ENCODE measurements at places on chromosomes 16 and 17.
A peak's percentile ranks its signal among the peaks of the same experiment; 100 is the strongest.

GRCh38 chr17:42403150-42403549, 14.9 kb upstream of the STAT3 start:
- no peak for DNase-seq

DNA sequence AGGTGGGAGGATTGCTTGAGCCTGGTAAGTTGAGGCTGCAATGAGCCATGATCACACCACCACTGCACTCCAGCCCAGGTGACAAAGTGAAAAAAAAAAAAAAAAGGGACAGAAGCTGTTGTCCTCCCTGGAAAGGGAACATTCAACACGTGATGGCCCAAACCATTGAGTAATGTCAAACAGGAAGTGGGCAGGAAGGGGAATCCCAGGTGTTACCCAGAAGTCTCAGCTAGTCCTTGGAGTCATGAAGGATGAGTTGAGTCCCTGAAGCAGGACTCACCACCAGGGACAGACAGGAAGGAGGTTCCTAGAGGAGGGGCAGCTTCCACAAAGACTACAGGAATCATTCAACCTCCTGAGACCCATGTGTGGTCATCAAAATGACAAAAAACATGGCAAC, 19.8 kb upstream of the CMIP start:
- no peak for DNase-seq

- no peak for DNase-seq
These were observed 130.1 kb upstream of the SEC14L1 start for GRCh38 chr17:77010667-77011066.

DNA sequence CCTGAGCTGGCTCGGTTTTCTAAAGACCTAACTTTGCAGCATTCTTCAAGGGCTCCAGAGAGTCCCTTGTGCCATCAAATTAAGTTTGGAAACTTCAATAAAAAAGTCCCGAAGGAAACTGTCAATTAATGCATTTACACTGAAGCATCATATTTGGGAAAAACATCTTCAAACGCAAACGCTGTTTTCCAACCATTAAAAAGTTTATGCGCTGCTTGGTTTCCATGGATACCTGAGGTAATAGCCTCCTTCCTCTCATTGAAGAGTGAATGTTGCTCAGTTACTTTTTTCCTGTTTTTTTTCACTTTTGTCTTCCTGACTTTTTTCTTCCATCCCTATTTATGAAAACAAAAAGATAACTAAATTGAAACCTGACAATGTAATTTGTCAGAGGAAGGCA, 399.1 kb downstream of the MAF start:
- DNase-seq = no peak

DNA sequence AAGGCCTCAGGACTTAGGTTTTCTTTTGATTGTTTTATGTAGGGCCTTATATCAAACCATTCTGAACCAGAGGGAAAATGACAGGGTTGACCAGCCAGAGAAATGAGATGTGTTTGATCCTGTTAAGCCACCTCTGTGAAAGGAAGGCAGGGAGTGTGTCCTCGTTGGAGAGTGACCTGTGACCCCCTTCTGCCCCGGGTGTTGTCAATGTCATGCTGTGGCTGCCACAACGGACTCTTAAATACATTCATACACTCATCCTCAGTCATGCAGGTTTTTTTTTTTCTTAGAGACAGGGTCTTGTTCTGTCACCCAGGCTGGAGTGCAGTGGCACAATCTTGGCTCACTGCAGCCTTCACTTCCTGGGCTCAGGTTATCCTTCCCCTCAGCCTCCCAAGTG, 6.1 kb downstream of the MYCBPAP start:
- DNase-seq = no peak

- no peak for DNase-seq
These were observed 11.2 kb downstream of the FBXO39 start for GRCh38 chr17:6787081-6787693.

GRCh38 chr17:55527540-55528118, 16.4 kb upstream of the SMIM36 start:
- DNase-seq = no peak

GRCh38 chr16:15899538-15900100, 11.2 kb upstream of the CEP20 start:
- peak; percentile 59 for DNase-seq

DNA sequence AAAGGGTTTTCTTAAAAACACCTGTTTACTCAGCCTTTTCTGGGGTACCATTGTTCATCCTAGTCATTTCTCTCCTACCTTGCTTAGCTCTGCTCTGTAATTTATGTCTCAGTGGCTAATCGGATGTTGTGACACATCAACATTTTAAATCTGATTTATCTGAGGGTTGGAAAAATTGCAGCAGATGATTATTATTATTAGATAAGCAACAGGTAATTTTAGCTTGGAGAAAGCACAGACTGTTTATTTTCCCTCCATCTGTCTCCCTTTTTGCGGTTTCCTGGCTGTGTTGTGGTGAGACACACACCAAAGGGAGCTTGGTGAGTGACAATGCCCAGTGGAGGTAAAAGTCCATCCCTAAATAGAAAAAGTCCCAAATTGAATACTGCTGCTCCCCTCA, 389.9 kb downstream of the UTP18 start:
- no peak for DNase-seq

GRCh38 chr17:30927756-30928155, 6.0 kb downstream of the ADAP2 start:
- DNase-seq = no peak

GRCh38 chr17:76546556-76547182, 6.8 kb downstream of the PRCD start:
- no peak for DNase-seq

DNA sequence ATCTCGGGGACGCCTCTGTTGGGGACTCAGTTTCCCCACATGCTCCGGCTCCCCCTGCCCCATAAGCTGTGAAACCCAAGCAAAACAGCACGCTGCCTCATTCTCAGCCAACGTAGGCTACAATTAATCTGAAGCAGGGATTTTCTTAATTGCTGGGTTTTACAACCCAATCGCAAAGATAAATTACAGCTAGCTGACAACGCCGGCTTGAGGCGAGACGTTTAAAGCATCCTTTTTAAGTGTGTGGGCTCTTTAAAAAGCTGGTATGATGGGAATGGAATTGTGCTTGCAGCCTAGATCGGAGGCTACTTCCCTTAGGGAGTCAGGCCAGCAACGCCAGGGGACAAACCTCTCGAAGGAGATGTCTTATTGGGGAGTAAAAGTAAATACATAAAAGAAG, 185.3 kb downstream of the ZNF423 start:
- no peak for DNase-seq

DNA sequence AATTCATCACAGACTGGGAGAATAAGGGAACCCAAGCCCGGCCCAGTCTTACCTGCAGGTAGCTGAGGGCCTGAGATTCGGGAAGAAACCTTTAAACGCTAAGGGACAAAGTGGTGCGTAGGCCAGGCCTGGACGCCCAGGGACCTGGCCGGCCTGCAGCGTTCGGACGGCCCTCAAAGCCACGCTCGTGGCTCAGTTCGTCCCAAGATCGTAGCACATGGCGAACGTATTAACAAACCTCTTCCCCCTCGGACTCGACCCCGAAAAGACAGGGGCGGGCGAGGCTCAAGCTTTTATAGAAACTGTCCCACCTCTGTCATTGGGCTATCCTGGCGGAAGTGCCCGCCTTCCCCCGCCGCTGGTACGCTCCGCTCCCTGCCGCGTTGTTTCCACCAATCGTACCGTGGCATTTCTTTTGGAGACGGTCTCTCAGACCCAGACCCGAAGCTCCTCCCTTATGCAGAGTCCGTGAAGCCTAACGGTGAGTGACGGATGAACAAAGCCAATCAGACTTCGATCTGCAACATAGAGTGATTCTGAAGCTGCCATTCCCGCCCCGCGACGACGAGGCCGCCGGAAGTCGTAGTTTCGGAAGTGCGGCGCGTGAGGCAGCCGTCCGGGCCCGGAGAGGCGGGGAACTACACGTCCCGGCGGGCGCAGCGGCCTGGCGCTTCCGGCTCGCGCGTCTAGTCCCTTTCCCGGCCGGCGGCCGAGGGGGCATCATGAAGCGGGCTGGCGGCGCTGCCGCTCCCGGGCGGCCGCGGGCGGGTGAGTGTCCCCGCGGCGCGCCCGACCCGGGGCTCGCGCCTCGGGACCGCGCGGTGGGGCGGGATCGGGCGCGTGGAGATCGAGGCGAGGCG, at the start of gene TRAF7:
Gene TRAF7 (plus strand): TSS at position 692 of the 860 bp plus-strand sequence. CDS start 8,139 bp downstream, outside the sequence.
- peak; percentile 100 for DNase-seq

- DNase-seq = no peak
These were observed 5.9 kb upstream of the CCDC154 start for GRCh38 chr16:1450218-1450617.

- DNase-seq = no peak
These were observed 624.4 kb upstream of the C16orf82 start for GRCh38 chr16:26442321-26442720.

GRCh38 chr17:83136156-83136555, 56.7 kb downstream of the METRNL start:
- DNase-seq = no peak

DNA sequence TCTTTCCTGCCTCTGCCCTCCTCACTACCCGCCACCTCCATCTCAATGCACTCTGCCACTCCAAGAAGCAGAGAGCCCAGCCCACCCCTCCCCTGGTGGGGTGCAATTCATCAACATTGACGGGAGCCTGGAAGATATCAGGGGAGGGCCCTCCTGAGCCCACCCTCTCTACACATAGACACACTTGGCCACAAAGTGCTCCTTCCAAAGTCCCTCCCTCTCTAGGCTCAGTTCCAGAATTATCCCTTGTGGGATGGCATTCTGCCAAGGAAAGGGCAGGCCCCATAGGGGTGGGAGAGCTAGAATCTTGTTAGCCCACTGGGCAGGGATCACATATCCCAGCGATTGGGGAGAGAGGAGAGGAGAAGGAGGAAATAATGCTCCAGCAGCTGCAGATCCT, 66.2 kb downstream of the TMEM132E start:
- DNase-seq = no peak

DNA sequence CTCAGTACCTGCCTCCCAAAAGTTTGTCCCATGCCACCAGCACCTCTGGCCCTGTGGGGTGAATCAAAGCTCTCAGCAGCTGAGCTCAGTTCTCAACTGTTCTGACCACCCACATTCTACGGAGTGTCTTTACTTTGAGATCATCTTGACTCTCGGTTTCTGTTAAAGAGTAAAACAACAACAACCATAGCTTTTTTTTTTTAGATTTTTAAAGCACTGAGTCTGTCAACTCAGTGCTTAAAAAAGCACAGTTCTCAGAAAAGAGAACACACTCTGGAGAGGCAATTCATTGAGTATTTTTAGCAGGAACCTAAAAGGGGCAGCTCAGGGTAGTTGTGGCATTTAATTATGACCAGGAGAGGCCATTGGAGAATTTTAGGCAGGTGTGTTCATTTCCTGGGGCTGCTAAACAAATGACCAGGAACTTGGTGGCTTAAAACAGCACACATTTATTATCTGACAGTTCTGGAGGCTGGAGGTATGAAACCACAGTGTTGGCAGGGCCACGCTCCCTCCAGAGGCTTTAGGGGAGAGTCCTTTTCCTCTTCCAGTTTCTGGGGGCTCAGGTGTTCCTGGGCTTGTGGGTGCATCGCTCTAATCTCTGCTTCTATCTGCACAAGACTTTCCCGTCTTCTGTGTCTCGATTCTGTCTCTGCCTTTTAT, 6.7 kb upstream of the WFIKKN2 start:
- no peak for DNase-seq

DNA sequence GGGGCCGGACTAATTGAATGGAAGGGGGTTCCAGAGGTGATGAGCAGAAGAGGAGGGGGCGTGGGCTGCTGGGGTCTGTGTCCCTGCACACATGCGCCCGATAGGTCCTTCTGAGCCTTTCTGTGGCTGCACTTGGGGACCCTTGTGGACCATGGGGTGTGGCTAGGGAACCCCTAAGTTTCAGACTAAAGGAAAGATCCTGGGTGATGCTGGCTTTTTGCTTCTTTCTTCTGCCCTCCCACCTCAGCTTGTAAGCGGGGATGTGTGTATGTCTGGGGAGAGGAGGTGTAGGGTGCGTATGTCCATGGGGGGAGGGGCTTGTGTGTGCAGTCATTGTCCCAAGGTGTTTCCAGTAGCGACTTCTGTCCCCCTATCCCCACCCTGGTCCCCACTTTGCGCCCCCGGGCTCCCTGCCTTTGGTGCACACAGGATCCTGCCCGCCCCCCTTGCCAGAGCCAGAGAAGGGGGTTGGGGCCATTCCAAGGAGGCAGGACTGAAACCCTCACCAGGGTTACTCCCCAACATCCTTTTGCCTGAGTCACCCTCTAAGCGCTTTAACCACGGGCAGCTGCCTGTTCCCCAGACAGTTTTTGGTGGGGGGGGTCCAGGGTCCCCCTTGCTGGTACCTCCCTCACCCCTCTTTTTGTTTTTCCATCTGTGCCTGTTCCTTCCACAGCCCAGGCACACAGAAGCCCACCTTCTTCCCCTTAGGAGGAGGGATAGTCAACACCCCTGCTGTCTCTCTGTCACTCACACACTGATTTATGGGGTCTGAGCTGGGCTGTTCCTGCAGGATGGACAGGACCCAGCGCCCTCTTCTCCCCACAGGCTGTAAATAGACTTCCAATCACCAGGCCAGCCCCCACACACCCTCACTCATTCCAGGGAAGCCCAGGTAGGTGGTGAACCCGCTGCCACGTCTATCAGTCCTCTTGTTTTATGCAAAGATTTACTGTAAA, 83.2 kb downstream of the ARHGAP23 start:
- DNase-seq = no peak

- DNase-seq = no peak
These were observed 224.2 kb downstream of the C16orf78 start for GRCh38 chr16:49597796-49598195.

GRCh38 chr16:14955546-14956231, 18.4 kb downstream of the NPIPA1 start:
- DNase-seq = no peak

DNA sequence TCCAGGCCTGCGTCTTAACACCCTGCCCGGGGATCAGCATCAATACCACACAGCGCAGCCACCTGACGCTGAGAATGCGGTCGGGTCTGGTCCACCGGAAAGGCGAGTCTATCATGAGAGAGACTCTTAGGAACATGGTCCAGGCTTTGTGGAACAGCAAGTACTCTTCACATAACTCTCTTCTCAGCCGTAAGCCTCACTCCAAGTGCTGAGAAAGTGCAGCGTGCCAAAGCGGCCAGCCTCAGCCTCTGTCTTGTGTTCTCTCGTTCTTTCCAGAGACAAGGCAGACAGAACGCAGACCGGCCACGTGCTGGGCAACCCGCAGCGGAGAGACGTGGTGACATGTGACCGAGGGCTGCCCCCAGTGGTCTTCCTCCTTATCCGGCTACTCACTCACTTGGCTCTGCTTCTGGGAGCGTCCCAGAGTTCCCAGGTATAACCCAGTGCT, 34.4 kb upstream of the ENDOV start:
- DNase-seq = peak; percentile 45

- peak; percentile 77 for DNase-seq
These were observed 30.5 kb downstream of the SMPD3 start for GRCh38 chr16:68417711-68418301.
